ENCODE measurements at places on chromosomes 2 and 18. TPM values are rescaled to one million over a fixed set of nuclear protein-coding genes. Genes with fewer than 3 reads are reported as not detected.

DNA sequence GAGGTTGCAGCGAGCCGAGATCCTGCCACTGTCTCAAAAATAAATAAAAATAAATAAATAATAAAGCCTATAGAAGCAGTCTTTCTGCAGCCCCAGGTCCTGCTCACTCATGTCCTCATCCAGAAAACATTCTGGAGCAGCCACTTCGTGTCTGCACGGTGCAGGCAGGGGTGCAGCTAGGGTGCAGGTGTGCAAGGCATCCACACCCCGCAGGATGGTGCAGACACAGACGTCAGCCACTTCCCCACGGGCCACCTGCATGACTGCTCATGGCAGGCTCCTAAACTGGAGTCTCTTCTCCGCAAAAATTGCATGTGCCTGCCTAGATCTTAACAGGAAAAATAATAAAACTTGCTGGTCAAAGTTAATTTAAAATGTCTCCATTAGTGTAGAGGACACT is 80.2 kb upstream of the SNTG2 start:
- no peaks in the 10 kb centered on the region for H3K4me1 ChIP-seq
- DNase-seq, result no peak
- H3K36me3 ChIP-seq, result no peaks in the 10 kb centered on the region
- no peaks in the 10 kb centered on the region for H3K27me3 ChIP-seq
- H3K4me3 ChIP-seq, result no peak overlapping the region

DNA sequence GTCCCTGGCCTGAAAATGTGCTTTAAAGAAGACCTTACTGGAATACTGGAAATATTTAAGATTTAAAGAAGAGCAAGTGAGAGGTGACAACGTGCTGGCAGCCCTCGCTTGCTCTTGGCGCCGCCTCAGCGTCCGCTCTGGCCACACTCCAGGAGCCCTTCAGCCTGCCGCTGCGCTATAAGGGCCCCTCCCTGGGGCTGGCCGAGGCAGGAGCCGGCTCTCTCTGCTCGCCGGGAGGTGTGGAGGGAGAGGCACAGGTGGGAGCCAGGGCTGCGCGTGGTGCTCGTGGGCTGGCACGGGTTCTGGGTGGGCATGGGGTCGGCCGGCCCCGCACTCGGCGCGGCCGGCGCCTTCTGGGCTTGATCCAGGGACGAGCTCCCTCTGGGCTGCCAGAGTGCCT is 2.9 kb upstream of the COQ10B start:
- peaks cover 19% of the 10 kb centered on the region for H3K4me1 ChIP-seq
- no peaks in the 10 kb centered on the region for H3K36me3 ChIP-seq
- DNase-seq, result no peak
- no peak overlapping the region for H3K4me3 ChIP-seq

GRCh38 chr2:59968441-59968840 is 585.0 kb downstream of the BCL11A start:
- no peaks in the 10 kb centered on the region for H3K27me3 ChIP-seq
- H3K4me3 ChIP-seq, result no peak overlapping the region
- H3K27ac ChIP-seq, result no peak overlapping the region
- DNase-seq, result no peak
- no peaks in the 10 kb centered on the region for H3K4me1 ChIP-seq

DNA sequence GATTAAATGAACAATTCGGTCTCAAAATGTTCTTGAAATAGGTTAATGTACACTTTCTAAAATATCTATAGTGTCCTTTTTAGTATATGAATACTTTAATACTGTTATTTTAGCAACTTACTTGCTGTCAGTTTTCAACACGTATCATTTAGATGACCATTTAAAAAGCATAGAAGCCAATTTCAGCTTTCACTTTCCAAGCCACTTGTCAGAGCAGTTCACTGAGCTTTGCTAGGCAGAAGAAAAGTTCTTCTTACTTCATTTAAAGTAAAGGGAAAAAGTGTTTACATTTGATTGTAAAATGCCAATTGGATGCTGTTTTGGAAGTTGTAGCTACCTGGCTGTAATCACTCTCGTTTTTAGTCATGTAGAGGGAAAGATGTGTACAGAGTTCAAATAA is 126.0 kb downstream of the KCNH7 start:
- no peak for DNase-seq
- H3K4me1 ChIP-seq, result peaks cover 17% of the 10 kb centered on the region
- H3K4me3 ChIP-seq, result no peak overlapping the region
- no peaks in the 10 kb centered on the region for H3K27me3 ChIP-seq
- H3K36me3 ChIP-seq, result no peaks in the 10 kb centered on the region

- DNase-seq, result no peak
- no peaks in the 10 kb centered on the region for H3K27me3 ChIP-seq
- no peak overlapping the region for H3K27ac ChIP-seq
- H3K4me1 ChIP-seq, result no peaks in the 10 kb centered on the region
Observed at GRCh38 chr2:82344670-82345069, 2040.1 kb upstream of the LRRTM1 start.

Gene ASB18
- 0.17 TPM for total RNA-seq

GRCh38 chr2:236828820-236829219 is 256.9 kb upstream of the COPS8 start:
- no peak overlapping the region for H3K4me3 ChIP-seq
- H3K27ac ChIP-seq, result no peak overlapping the region
- no peaks in the 10 kb centered on the region for H3K36me3 ChIP-seq
- DNase-seq, result no peak

DNA sequence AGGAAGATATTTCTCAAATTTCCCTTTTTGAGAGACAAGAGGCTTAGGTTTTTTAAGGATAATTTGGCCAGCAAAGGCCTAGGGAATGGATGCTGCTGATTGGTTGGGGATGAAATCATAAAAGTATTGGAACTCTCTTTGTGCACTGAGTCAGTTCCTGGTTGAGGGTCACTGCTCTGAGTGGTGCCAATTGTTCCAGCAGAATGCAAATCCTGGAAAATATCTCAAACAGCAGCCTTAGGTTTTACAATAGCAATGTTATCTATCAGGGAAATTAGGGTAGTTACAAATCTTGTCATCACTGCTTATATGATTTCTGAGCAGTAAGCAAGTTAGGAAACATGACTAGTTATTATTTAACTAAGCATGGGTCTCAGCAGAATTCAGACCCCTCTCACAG is 96.2 kb downstream of the RAD51AP2 start:
- H3K36me3 ChIP-seq, result no peaks in the 10 kb centered on the region
- no peak overlapping the region for H3K4me3 ChIP-seq
- no peaks in the 10 kb centered on the region for H3K27me3 ChIP-seq
- H3K4me1 ChIP-seq, result no peaks in the 10 kb centered on the region

Gene DLGAP1
- total RNA-seq, result 6.2 TPM

DNA sequence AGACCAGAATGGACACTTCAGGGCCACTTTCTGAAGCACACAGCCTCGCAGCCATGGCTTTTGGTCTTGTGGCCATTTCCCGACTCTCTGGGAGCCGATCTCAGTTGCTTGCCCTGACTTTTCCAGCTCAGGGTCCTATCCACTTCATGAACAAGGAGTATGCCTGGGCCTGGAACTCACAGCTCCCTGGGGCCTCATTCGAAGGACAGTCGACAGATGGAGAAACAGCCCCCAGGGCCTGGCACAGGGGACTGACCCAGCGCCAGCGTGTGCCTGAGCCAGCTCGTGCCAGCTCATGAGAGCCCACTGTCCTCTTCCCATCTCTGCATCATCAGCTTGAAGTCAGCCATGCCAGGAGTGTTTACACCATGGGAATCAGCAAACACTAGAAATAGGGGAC is 134.6 kb upstream of the GPC1 start:
- no peak overlapping the region for H3K4me3 ChIP-seq
- H3K36me3 ChIP-seq, result no peaks in the 10 kb centered on the region
- H3K4me1 ChIP-seq, result no peaks in the 10 kb centered on the region
- H3K27me3 ChIP-seq, result no peaks in the 10 kb centered on the region
- no peak overlapping the region for H3K27ac ChIP-seq

Gene RMDN2
- total RNA-seq, result 3.7 TPM

Gene UGGT1
- 44.6 TPM for total RNA-seq

GRCh38 chr18:39348757-39349156 is 1783.2 kb upstream of the CELF4 start:
- no peak overlapping the region for H3K27ac ChIP-seq
- H3K4me3 ChIP-seq, result no peak overlapping the region
- no peaks in the 10 kb centered on the region for H3K4me1 ChIP-seq
- no peak for DNase-seq
- no peaks in the 10 kb centered on the region for H3K27me3 ChIP-seq
- no peaks in the 10 kb centered on the region for H3K36me3 ChIP-seq

DNA sequence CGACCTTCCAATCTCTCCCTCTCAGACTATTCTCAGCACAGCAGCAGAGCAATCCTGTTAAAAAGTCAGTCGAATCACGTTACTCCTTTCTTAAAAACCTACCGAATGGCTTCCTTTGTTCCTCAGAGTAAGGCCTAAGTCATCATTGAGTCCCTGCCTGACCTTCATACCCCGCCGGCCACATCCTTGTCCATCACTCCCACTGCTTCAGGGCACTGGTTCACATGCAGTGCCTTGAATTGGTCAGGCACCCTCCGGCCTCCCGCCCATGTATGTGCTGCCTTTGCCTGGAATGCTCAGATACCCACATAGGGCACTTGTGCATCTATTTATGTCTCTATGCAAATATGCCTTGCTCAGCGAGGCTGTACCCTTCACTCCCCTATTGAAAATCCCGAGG is 206.4 kb downstream of the DLGAP1 start:
- DNase-seq, result no peak
- H3K4me3 ChIP-seq, result no peak overlapping the region

DNA sequence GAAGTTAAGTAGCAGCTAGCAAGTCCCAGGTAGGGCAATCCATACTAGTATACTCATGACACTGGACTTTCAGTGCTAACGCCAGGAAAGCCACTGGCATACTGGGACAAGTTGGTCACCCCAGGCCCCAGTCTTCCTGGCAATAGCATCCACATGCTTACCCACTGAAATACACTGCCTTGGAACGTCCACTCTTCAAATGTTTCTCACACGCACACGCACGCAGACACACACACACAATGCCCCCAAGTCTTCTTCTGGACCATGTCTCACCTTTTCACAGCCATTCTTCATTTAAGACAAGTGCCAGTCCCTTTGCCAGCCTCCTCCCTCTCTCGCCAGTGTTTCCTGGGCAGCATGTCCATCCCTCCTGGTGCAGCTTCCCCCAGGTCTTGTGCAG is 8.7 kb upstream of the TEX261 start:
- H3K4me1 ChIP-seq, result no peaks in the 10 kb centered on the region
- no peaks in the 10 kb centered on the region for H3K27me3 ChIP-seq
- H3K4me3 ChIP-seq, result no peak overlapping the region
- no peak for DNase-seq
- no peaks in the 10 kb centered on the region for H3K36me3 ChIP-seq

Gene BOK
- 4.7 TPM for total RNA-seq

Gene LIMS1
- 147 TPM for total RNA-seq

Gene ACMSD
- not detected for total RNA-seq

DNA sequence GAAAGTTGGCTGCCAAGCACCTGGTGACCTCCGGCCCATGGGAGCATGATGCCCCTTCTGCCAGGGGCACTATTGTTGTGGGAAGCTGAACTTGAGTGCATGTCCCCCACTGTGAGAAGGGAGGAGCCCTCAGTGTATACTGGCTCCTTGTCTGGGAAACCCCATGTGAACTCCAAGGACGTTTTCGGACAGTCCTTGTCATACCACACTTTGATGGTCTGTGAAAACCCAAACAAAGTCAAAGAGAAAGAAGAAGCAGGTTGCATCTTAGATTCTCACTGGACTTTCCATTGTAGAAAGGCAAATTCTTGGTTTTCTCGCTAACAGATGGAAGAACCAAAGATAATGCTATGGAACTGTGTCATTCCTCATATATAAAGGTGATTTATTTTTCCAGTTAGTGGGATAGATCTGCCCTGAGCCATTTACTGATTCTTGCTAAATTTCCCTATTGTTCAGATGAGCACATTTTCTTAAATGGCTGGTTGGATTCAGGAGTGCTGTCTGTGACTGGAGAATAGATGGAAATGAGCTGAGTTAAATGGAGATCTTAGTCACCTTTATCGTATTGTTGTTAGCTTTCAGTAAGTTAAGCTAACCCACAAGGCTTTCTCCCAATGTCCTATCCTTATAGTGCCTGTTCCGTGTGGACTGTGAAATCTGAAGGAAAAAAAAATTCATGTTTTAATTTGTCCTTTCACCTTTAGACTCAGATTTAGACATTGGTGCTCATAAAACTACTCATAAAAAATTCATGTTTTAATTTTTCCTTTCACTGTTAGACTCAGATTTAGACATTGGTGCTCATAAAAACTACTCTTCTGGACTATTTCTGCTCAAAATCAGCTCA is 166.6 kb downstream of the ACTR3 start:
- no peak overlapping the region for H3K27ac ChIP-seq
- H3K36me3 ChIP-seq, result no peaks in the 10 kb centered on the region
- no peaks in the 10 kb centered on the region for H3K27me3 ChIP-seq
- no peak overlapping the region for H3K4me3 ChIP-seq

GRCh38 chr18:78390348-78390951 is 589.2 kb upstream of the SALL3 start:
- no peak for DNase-seq
- no peak overlapping the region for H3K27ac ChIP-seq
- H3K4me3 ChIP-seq, result no peak overlapping the region
- H3K36me3 ChIP-seq, result no peaks in the 10 kb centered on the region
- no peaks in the 10 kb centered on the region for H3K4me1 ChIP-seq

Gene EVX2
- total RNA-seq, result not detected

Gene CCDC74B
- 1.2 TPM for total RNA-seq

- H3K27me3 ChIP-seq, result no peaks in the 10 kb centered on the region
- no peak overlapping the region for H3K4me3 ChIP-seq
- no peaks in the 10 kb centered on the region for H3K36me3 ChIP-seq
- no peaks in the 10 kb centered on the region for H3K4me1 ChIP-seq
Observed at GRCh38 chr2:212158081-212158480, 380.5 kb downstream of the ERBB4 start.

DNA sequence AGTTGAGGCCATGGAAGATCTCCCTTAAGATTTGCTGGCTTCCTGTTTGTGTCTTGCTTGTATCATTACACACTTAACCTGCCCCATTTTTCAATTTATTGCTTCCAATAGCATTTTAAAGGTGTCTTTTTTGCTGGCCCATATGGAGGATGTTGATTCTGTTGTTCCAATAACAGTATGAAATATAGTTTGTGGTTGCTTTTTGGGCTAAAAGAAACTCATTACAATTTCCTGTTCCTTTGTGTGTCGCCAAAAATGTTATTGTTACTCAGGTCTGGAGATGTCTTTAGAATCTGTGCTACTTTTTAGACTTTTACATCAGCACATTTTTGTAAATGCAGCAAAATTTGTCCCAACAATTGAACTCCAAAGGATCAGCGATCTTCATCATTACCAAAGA is 234.0 kb upstream of the ITGA4 start:
- H3K36me3 ChIP-seq, result no peaks in the 10 kb centered on the region
- DNase-seq, result no peak
- no peaks in the 10 kb centered on the region for H3K27me3 ChIP-seq
- no peak overlapping the region for H3K4me3 ChIP-seq
- no peak overlapping the region for H3K27ac ChIP-seq
- no peaks in the 10 kb centered on the region for H3K4me1 ChIP-seq

Gene UGT1A1
- total RNA-seq, result 0.20 TPM

DNA sequence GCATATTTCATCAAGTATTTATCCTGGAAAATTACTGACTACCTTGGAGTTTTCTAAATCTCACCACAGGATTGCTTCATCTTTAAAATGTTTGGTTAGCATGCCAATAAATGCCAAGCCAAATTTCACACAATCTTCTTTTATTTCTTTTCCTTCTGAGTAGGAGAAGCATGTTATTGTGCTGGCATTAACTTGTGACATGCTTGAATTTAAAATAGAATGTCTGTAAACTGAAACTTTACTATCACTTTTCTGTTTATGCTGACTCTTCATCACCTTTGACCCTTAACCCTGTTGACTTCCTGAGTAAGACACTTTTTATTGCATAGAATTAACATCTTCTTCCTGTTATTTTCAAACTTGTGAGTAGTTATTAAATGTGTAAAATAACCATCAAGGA is 56.2 kb upstream of the LRRTM4 start:
- H3K27ac ChIP-seq, result no peak overlapping the region
- no peaks in the 10 kb centered on the region for H3K36me3 ChIP-seq
- no peaks in the 10 kb centered on the region for H3K4me1 ChIP-seq
